ENCODE measurements at places on chromosomes 3 and 15. TPM values are rescaled to one million over a fixed set of nuclear protein-coding genes. Genes with fewer than 3 reads are reported as not detected.

GRCh38 chr15:88419830-88420229 is 47.4 kb downstream of the MRPL46 start:
- DNase-seq: no peak

Gene EOMES
- 0.10 TPM for total RNA-seq

DNA sequence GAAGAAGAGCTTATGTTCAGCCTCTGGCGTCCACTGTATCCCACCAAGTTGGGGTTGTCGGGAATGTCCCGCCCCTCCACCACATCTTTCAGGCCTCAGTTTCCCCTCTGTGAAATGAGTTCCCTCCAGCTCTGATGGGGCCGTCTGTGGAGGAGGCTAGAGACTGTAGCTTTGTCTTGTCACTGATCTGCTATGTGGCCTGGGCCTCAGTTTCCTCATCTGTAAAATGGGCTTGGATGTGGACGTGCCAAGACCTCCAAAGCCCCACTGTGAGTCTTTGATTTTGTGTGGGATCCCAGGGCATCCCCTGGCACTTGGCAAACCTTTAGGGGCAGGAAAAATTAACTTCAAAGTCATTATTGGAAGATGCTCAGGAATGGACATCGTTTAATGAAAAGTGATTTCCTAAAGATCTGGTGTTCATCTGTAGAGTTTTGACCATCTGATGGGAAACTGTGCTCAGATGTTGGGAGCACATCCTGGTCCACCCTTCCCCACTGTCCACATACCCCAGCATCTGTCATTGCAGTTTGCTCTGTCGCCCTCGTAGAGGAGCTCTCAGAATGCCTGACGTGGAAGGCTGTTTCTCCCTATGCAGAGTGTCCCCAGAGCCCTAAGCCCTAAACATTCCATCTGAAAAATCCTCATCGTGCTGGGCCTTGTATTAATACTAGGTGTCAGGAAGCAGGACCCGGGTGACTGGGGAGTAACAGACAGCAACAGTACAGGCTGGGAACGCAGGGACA is 28.5 kb downstream of the SLC6A6 start:
- no peak for DNase-seq

- no peak for DNase-seq
These were observed 57.7 kb downstream of the SEMA5B start for GRCh38 chr3:122969585-122970469.

GRCh38 chr3:23076437-23076836 is 126.7 kb upstream of the UBE2E2 start:
- no peak for DNase-seq

DNA sequence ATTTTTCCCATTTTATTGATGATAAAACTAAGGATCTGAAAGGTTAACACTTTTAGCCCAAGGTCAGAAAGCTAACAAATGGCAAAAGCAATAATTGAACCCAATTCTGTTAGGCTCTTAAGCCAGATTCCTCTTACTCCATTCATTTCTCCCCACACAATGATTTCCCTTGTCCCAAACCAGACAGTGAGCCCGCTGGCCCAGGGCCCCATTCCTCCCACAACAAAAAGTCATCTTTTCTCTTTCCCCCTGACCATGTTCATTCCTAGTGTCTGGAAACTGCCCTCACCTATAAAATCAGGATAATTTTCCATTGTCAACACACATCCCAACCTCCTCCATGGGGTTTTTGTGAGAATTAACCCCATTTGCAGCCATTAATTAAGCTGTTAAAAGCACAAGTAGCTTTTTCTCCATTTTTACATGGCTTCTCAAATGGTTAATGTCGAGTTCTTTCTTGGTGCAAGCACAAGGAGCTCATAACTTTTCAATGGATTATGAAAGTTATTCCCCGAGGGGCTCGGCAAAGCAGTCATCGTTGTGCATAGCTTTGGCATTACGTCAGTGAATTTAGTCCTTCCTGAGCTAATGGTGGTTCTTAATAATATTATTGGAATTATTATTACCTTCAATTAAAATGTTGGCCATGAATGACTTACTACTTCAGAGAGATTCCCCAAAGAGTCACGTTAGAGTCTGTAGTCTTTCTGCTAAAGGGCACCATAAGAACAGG is 151.0 kb upstream of the WNT5A start:
- DNase-seq: no peak

DNA sequence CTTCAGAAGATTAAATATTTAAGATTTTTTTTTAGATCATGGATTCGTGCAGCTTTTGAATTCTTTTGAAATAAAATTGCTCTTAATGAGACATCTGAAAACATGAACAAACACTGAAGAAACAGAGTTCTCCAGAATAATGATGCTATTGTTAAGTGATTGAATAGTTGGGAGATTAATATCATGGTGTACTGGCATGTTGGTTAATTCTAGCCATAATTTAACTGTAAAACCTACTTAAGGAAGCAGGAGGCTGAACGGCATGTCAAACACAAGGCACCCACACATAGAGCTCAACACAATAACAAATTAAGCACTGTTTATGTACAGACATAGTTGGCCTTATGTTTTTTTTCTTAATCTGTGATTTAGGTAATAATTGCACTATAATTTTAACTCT is 185.6 kb downstream of the RBMS3 start:
- DNase-seq: no peak

DNA sequence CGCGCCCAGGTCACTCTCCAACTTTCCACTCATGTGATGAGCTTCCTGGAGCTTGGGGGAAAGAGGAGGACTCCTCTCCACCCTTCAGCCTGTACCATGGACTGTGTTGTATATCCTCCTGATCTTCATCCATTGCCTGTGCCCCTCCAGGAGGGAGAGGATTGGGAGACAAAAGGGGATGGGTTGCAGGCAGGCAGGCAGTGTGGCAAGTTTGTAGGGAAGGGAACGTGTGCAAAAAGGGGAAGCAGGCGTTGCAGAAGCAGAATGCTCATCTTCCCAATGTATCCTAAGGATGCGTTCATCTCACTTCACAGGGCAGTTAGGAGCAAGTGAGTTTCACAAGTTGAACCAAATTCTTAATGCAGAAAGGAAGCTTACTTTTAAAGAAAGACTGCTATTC is 28.1 kb upstream of the GHSR start:
- DNase-seq: no peak

Gene PARP9
- 50.8 TPM for total RNA-seq

All from activated B cell treated with CpG ODN at 0.5 μM for 24 hours (primary cell).